Upper lobe of right lung (tissue), 1 donor: ENCODE measurements at places on chromosomes 3 and 15.
A peak's percentile ranks its signal among the peaks of the same experiment; 100 is the strongest.

- no peak for DNase-seq
Measured at GRCh38 chr3:17355591-17355990, 386.8 kb downstream of the TBC1D5 start.

- no peak for DNase-seq
Measured at GRCh38 chr3:20232906-20233780, 47.1 kb upstream of the SGO1 start.

- no peak for DNase-seq
Measured at GRCh38 chr3:113454630-113455029, 13.3 kb upstream of the CFAP44 start.

GRCh38 chr3:166446986-166447385, 609.8 kb upstream of the BCHE start:
- no peak for DNase-seq

GRCh38 chr3:152173627-152174026, 95.1 kb upstream of the MBNL1 start:
- DNase-seq: no peak

GRCh38 chr3:33144433-33144832, 30.6 kb downstream of the CRTAP start:
- DNase-seq: no peak

DNA sequence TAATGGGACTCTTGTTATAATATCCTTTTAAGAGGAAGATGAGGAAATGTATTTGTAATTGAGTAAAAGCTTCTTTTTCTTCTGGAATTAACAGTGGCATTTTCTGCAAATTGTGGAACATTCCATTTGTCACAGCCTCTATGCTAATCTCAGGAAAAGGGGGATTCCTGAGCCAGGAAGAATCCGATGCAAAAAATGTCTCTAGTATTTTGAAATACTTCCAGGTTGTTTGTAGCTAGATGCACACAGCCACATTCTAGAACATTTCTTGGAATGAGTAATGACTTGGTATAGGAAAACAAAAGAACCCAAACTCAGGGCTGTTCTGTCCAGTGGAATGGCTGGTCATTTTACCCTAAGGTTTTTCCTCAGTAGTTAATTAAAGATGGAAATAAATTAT, 98.5 kb upstream of the SLC2A2 start:
- DNase-seq: no peak

DNA sequence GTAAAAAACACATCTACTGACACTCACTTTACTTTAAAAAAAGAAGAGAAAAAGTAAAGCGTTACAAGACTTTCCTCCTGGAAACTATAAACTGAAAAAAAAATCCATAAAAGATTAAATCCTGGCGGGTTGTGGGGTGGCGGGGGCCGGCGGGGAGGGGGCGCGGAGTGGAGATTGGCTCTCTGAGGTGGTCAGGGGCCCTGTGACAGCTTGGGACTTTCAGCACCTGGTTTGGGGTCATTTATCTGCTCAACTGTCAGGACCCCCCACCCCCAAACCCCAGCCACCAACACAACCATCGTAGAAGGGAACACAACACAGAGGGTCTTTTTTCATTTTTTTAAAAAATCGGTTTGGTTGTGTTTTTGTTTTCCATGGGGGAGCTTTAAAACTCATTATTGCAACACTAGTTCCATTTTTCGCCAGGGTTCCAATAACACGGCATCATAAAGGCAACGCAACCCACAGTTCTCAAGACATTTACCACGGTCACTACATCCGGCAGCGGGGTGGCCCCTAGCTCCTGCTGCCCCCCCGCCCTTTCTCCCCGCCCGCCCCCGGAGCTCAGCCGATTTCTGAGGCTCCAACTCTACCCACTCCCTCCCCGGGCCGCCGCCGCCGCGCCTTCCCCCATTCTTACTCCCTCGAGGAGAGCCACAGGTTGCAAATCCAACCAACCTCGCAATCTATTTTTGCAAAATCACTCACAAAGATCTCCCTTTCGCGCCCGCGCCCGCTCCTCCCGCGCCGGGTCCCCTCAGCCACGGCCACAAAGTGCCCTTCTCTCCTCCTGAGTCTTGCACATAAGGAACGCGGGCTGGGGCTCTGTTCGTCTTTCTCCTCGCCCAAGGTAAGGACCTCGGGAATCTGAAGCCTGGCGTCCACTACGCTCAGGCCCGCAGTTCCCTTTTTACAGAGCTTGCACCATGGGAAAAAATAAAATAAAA, 1.8 kb downstream of the BCL6 start:
- peak; percentile 92 for DNase-seq

DNA sequence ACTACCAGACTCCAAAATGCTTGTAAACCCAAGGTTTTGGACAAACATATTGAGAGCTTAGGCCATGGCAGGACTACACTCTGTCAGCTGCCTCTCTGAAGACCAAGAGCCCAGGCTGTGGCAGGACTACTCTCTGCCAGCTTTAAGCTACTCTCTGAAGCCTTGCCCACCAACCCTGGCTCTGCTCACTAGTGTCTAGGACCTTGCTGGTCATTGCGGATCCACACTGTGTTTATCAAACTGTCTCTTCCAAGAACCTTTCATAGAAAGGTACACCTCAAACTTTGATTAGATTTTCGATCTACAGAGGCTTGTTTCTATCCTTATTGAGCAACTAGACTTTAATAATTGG, 41.9 kb upstream of the MME start:
- no peak for DNase-seq

GRCh38 chr3:71753701-71754609, at the start of gene GPR27:
TSS of gene GPR27 (plus strand) at chr3:71753855. CDS start at chr3:71754050, 195 bp downstream.
- peak; percentile 70 for DNase-seq

GRCh38 chr3:138445236-138445635, 10.8 kb downstream of the ESYT3 start:
- DNase-seq: no peak

DNA sequence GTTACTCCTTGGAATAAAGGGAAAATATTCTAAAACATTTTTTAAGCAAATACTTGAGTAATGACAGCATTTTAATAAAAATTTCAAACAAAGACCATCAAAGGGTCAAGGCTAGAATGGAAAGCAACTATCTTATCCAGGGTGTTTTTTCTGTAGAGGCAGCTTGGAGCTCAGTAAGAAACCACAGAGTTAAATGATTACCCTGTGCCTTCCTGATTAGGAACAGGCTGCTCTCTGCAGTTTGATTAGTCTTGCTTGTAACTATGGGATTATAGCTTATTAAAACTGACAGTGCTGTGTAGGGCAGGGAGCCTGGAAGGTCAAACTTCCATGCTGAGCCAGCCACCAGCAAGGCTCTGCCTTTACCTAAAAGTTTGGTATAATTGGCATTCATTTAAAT, 33.1 kb downstream of the QTRT2 start:
- no peak for DNase-seq

- no peak for DNase-seq
Measured at GRCh38 chr3:174767853-174768382, 91.2 kb upstream of the NAALADL2 start.

- no peak for DNase-seq
Measured at GRCh38 chr3:190718097-190718496, 144.4 kb downstream of the GMNC start.

DNA sequence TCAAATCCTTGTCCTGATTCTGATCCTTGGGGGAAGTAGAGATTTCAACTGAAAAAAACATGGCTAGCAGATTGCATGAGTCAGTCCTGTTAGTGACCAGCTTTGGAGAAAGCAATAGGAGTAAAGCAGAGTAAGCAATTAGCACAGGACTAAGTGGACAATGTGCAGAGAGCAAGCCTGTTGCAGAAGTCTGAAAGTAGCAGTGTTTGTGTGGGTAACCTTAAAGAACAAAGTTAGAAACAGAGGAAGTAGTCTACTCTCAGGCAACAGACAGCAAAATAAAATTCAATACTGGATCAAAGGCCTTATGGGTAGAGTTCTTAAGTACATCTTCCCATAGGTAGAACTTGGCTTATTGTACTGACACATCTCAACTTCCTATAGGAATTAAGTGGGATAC, 916.8 kb downstream of the CADM2 start:
- no peak for DNase-seq

DNA sequence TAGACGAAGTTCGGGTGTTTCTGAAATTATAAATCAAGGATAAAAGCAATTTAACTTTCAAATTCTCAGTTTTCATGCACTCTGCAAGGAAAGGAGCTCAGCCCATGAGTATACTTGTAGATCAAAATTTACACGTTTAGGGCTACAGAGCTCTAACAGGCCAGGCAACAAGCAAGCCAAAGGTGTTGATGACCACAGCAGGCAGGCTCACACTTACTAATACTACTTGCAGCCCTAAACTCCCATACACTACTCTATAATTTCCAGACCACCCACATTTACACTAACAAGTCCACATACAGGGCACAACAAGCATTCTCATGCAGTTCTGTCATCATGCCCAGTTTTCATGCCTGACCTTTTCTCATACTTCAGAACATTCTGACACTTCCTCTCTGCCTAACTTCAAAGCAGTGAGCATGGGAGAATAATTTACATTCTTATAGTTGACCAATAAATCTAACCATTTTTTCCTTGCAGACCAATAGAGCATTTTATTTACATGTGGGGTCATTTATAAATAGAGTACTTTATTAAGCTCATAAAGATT, 124.7 kb upstream of the FRMD4B start:
- DNase-seq: no peak

GRCh38 chr15:60396100-60396499, 1.7 kb downstream of the ANXA2 start:
- DNase-seq: no peak

- no peak for DNase-seq
Measured at GRCh38 chr3:4008205-4008604, 209.0 kb downstream of the LRRN1 start.

DNA sequence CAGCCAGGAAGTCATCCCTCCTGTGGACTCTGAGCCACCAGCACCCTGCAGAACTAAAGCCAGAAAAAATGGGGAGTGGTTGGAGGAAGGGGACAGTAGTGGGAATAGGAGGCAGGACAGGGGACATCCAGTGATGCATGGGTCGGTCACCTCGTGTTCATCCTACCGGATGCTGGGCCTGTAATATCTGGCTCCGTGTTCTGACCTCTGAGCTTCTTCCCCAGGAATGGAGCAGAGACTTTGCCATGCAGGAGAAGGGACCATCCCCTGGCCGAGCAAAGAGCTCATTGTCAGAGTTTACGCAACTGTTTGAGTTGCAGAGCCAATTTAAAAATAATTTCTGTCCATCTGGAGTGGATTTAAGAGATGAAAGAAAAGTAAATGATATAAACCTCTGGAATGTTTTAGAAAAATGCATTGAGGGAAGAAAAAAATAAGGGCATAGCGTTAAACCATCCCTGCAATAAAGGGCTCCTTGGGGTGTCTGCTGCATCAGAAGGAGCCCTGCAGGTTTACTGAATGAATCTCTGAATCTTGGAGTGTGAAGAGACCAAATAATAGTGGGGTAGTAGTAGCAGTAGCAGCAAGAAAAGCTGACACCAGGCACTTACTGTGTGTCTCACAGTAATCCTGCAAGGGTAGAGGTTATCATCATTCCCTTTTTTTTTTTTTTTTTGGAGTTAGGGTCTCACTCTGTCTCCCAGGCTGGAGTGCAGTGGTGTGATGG, 70.9 kb downstream of the AAGAB start:
- no peak for DNase-seq

DNA sequence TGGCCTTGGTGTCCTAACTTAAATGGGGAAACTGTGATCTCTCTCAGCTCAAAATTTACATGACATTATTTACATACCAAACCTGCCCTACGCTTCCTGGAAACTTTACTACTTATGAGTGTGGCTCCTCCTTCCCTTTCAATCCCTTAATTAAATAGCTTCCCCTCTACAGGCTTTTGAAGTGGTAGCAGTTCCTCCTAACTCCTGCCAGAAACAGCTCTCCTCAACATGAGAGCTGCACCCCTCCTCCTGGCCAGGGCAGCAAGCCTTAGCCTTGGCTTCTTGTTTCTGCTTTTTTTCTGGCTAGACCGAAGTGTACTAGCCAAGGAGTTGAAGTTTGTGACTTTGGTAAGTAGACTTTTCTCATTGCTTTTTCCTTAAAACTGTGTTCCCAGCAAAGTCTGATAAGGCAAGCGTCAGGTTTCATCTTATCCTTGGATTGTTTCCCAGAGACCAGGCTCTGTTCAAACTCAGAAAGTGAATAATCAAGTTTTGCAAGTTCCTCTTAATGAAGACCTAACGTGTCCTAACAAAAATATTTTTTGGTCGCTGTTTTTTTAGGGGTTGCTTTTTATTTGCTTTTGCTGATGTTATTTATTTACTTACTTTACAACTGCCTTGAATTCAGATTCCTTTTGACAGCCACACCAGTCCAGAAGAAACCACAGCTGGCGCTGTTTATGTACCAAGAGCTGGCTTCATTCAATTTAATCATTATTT, at the start of gene ACP3:
ACP3 (plus strand) TSS at position 179 of the 720 bp plus-strand sequence; CDS start at position 229, 50 bp downstream.
- DNase-seq: peak; percentile 75

DNA sequence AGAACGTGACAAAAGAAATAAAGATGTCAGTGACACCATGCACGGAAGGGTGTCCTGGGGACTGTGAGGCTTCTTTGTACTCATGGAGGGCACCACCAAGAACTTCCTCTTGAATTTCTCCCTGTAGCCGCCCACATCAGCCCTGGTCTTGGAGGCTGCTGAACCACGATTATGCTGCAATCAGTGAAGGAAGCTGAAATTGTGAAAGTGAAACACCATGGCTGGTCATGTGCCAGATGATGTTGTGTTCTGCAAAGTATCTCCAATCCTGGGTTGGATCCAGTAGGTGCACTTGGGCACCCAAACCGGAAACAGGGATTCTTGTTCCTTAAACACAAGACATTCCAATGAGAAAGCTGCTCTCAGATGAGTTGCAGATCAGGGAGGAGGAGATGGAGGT, 104.4 kb upstream of the GOLGA6L6 start:
- peak; percentile 92 for DNase-seq

- no peak for DNase-seq
Measured at GRCh38 chr15:38549222-38549621, 15.4 kb downstream of the RASGRP1 start.

DNA sequence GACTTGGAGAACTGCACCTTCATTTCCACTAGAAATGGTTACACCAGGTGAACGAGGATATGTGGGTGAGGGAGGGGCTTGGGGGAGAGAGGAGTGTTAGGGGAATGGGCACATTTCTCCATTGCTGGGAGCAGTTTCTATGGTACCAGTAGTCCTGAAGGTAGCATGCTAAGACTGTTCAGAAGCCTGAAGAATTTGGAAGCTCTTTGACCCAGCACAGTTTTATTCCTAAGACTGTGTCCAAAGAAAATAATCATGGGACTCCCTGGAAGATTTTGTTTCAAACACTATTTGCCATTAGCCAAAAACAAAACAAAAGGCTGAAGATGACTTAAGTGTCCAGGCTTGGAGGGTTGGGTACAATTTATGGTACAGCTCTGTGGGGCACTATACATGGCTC, 32.1 kb downstream of the ST6GAL1 start:
- no peak for DNase-seq

GRCh38 chr3:18446149-18446825, 21.1 kb upstream of the SATB1 start:
- no peak for DNase-seq

- no peak for DNase-seq
Measured at GRCh38 chr15:31389576-31389975, 62.9 kb downstream of the KLF13 start.

DNA sequence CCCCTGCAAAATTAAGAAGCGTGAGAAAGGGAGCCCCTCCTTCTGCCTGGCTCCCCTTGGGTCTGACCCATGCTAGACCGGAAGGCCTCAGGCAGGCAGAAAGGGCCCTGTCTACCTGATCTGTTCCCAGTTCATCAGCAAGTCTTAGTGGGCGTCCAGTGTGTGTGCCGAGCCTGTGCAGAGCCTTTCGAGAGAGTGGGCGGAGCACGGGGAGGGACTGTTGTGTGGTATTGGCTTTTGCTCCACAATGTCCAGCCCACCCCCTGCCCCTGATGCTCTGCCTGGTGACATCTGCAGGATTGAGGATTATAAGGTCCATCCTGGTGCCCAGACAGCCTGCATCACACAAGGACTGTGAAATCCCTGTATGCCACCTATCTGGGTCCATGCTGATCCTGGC, 82.9 kb downstream of the CHDH start:
- DNase-seq: no peak

GRCh38 chr15:68425428-68426060, 6.4 kb downstream of the ITGA11 start:
- no peak for DNase-seq
